ENCODE measurements at places on chromosomes 13 and 19.

GRCh38 chr13:110902370-110902769 is 12.5 kb downstream of the ANKRD10 start:
- no peak for DNase-seq

- DNase-seq, result no peak
These were observed 40.8 kb upstream of the RFXAP start for GRCh38 chr13:36778083-36778671.

- DNase-seq, result no peak
These were observed 2.7 kb upstream of the INTS6 start for GRCh38 chr13:51455532-51455931.

- no peak for DNase-seq
These were observed 4.4 kb downstream of the TRIP10 start for GRCh38 chr19:6743714-6744380.

- no peak for DNase-seq
These were observed 2.8 kb upstream of the PNMA8A start for GRCh38 chr19:46474211-46474610.

DNA sequence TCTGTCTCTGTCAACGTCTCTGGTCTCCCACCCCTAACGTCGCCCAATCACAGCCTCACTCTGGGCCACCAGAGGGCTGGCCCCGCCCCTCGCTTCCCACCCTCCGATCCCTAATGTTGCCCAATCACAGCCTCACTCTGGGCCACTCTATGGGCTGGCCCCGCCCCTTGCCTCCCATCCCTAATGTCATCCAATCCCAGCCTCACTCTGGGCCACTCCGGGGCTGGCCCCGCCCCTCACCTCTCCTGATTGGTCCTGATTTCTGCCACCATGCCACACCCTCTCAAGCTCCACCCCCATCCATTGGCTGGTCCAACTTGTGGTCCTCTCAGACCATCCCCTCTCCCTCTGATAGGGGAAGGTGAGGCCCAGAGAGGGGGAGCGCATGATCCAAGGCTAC is 24.9 kb downstream of the CELF5 start:
- DNase-seq, result no peak

DNA sequence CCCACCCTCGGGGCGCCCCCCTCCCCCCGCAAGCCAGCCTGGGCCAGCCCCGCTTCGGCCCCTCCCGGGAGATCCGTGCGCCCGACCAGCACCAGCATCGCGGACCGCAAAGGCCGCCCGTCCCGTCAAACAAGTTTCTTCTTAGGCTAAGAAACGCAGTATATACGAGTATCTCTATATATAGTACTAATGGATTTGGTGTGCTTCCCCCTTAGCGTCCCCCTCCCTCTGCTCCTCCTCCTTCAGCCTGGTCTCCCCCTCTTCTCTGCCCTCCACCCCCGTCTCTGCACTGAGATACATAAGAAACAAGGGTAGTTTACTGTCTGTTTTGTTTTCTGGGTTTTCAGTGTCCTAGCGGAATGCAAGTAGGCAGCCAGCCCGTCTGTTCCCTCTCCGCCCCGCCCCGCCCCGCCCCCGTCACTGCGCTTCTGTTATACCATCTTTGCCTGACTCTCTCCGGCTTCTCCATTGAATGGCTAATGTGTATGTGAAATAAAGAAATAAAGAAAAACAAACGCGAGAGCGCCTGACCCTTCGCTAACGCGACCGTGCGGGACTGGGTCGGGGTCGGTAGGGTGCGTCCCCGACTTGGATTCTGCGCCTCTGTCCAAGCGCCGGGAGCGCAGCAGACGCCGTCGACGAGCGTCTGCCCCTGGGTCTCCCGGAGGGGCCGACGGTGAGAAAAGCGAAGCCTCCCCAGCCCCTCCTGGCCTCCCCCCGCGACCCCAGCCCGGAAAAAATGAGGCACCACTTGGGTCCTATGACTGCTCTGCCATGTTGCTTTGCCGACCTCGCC is 4.2 kb downstream of the LYL1 start:
- no peak for DNase-seq

DNA sequence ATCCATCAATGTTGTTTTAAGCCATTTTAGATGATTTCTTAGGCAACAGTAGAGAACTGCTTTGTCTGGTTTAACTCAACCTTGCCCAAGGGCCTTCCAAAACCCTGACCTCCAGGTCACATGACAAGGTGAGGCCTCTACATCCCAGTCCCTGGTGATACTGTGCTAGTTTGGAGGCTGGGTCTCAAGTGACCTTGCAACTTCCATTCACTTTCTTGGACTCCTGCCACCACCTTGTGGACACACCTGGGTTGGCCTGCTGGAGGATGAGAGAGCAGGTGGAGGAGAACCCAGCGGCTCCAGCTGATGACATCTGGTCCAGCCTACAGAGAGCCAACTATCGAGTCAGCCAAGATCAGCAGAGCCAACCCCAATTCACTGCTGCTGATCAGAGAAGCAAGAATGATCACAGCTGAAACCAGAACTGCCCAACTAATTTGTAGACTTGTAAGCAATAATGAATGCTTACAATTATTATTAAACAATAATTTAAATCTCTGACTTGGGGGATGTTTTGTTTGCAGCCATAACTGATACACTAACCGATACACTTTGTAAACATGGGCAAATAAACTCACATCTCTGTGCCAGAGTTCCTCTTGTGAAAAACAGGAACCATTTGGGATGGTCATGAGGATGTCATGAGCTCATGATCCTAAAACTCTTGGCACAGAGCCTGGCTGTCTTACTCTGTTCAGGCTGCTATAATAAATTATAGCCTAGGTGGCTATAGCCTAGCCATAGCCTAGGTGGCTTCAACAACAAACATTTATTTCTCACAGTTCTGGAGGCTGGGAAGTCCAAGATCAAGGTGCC is 11.5 kb downstream of the FAM187B start:
- no peak for DNase-seq

- no peak for DNase-seq
These were observed at the start of gene CEACAM7 for GRCh38 chr19:41688098-41688497. Gene CEACAM7, minus strand, starts transcription at chr19:41688270. Its CDS starts 105 bp downstream, at chr19:41688165.

GRCh38 chr13:19818223-19818842 is 35.6 kb upstream of the PSPC1 start:
- peak; percentile 16 for DNase-seq

GRCh38 chr13:111634410-111634809 is 314.0 kb downstream of the TEX29 start:
- DNase-seq, result no peak

GRCh38 chr13:26186995-26187394 is 35.1 kb downstream of the RNF6 start:
- no peak for DNase-seq

- DNase-seq, result no peak
These were observed 429.8 kb downstream of the FOXO1 start for GRCh38 chr13:40236566-40237168.

GRCh38 chr13:45508776-45509175 is 44.0 kb downstream of the COG3 start:
- DNase-seq, result no peak

Data from stimulated activated CD8-positive, alpha-beta memory T cell treated with anti-CD3 and anti-CD28 coated beads, Interleukin-7, amount 100 ng/mL, for 24 hours (primary cell).